ENCODE measurements at places on chromosomes 2 and 18.
A peak's percentile ranks its signal among the peaks of the same experiment; 100 is the strongest.

- DNase-seq: no peak
Observed at GRCh38 chr2:171327043-171327496, 106.7 kb downstream of the METTL8 start.

DNA sequence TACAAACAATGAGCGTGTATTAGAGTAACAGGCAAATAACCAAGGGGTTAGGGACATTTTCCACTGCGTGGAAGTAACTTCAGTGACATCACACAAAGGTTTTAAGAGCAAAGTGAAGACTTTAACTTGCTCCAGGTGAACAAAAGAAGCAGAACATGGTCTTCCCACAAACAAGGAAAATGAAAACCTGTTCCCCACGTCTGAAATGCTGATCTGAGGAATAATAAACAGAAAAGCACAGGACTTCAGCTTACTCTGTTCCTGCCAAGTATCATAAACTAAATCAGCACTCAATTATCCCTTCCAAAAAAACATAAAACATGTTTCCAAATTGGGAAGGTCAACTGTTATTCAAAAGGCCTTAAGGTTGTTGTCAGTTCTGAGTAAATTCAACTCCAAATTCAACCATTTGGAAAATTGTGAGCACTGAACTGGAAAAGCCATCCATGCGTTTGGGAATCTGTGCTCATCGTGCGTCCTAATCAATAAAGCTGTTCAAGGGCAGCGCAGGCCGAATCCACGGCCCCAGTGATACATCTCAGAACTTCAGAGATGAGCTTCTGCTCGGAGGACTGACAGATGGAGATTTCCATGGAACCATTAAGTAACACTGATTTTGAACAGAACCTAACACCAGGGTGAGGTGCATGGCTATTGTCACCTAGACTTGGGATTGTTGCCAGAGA lies 7.7 kb upstream of the SNTG2 start:
- DNase-seq: no peak

DNA sequence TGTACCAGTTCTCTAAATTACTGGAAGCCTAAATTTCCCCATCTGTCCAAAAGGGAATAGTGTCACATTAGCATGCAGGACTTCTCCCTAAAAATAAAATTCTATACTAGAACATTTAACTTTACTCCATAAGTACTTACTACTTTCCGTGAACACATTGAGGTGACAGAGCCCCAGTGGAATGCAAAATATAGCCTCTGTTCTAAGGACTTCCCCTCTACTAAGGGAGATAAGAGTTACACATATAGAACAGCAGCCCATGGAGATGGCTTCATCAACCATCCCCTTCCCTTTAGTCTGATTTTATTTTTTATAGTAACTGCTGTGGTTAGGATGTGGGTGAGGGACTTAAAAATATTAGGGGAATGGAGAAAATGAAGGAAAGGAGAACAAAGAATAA lies 68.9 kb upstream of the STPG4 start:
- peak; percentile 69 for DNase-seq

GRCh38 chr2:242035858-242036652 lies 166.5 kb downstream of the RTP5 start:
- DNase-seq: no peak

DNA sequence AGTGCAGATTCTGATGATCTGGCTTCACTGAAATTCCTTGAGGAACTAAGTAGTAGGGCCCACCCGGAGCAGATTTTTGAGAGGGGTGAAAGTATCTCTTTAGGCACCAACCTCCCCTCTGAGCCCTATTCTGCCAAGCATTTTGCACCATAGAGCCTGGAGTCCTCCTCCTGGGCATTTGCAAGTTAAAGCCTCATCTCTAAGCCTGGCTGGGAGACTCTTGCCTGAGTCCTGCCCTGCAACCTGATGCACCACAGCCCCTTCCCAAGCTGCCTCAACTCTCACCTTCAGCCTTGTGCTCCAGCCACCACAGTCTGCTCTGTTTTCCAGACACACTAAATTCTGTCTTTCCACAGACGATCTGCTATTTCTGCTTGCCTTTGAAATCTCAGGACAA lies 79.6 kb upstream of the PKDCC start:
- DNase-seq: no peak

DNA sequence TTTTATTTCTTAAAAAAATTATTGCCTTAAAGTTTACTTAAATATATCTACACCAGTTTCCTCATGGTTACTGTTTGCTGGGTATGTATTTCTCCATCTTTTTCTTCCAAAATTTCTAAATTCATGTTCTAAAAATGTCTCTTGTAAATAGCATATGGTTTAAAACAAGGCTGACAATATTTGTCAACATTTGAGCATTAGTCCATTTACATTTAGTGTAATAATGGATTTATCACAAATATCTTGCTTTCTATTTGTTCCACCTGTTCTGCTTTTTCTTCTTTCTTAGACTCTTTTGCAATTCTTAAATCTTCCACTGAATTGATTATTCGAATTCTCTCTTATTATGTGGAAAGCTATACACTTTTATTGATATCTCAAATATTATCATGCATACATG lies 87.7 kb upstream of the SMAD7 start:
- no peak for DNase-seq

GRCh38 chr2:60275958-60276357 lies 277.5 kb downstream of the BCL11A start:
- no peak for DNase-seq
